ENCODE measurements at places on chromosomes 1 and 21. TPM values are rescaled to one million over a fixed set of nuclear protein-coding genes. Genes with fewer than 3 reads are reported as not detected.

Gene OR10J1
- total RNA-seq: not detected

Gene ADAMTSL4
- total RNA-seq: 1.7 TPM

Gene SSR2
- 209 TPM for total RNA-seq

Gene SFN
- total RNA-seq: not detected

Gene SRGAP2C
- total RNA-seq: 17.5 TPM

Gene FGGY
- total RNA-seq: 21.8 TPM

Gene DMBX1
- total RNA-seq: not detected

Gene TMEM79
- total RNA-seq: 5.0 TPM

Gene DYNLT4
- not detected for total RNA-seq

DNA sequence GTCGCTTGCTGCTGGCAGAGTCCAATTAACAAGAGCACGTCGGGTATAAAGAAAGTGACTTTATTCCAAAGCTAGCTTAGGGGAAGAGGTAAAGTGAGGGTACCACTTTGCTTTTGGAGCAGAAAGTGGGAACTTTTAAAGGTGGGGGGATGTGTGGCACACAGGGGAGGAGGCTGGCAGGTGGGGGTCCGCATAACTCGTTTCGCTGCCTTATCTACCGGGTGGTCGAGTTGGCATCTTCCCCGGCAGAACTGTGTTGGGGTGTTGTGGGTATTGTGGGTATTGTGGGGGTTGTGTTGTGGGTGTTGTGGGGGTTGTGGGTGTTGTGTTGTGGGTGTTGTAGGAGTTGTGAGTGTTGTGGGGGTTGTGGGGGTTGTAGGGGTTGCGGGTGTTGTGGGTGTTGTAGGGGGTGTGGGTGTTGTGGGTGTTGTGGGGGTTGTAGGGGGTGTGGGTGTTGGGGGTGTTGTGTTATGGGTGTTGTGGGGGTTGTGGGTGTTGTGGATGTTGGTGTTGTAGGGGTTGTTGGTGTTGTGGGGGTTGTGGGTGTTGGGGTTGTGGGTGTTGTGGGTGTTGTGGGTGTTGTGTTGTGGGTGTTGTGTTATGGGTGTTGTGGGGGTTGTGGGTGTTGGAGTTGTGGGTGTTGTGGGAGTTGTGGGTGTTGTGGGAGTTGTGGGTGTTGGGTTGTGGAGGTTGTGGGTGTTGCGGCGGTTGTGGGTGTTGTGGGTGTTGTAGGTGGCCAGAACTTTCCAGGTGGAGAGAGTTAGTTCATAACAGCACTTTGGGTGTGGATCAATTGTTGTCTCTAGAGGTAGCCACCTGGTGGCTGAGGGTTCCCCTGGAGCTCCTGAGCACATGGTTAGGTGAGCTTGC lies 52.7 kb downstream of the AGPAT3 start:
- DNase-seq: peak; percentile 55

DNA sequence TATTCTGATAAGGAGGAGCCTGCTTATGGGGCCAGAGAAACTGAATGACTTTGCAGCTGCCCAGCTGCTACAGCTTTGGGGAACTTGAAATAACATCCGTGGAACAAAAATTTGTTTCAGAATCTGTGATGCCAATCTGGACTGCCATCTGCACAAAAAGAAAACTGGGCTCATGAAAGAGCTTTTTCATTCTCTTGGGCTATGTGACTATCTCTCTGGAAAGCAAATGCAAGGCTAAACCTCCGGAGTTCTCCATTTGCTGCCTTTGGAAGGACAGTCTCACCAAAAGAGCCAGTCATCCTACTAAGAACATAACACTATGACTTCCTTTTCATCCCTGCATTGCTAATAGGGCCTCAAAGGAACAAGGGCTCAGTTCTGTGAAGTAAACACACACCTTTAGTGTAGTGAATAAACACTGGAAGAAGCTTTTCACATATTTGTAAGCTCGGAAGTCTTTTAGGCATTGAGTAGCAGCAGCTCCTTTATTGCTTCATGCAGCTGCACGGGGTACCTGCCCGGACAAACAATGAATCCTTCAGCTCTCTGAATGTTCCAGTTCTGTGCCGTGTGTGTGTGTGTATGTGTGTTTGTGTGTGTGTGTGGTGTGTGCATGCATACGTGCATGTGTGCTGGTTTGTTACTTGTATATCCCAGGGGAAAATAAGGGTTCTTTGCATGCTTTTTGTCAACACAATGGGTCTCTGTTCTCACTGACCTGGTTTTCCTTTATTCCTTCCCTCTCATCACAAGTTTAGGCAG lies 255.5 kb upstream of the SGIP1 start:
- DNase-seq: no peak

DNA sequence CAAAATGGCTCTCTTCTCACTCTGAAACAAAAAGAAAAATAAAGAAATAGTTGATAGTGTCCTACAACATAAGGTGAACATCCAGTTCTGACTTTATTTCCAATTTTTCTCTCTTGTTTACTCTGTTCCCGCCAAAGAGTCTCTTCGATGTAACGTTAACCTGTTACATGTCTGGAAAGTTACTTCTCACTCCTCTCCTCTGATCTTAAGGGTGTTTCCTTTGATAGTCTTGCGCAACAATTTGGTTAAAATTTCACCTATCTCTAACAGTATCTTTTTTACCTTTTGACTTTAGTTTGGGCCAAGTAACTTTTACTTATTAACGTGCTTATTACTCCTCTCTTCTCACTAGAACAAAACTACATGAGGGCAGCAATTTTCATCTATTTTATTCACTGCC lies 1450.2 kb downstream of the BRINP3 start:
- DNase-seq: no peak

DNA sequence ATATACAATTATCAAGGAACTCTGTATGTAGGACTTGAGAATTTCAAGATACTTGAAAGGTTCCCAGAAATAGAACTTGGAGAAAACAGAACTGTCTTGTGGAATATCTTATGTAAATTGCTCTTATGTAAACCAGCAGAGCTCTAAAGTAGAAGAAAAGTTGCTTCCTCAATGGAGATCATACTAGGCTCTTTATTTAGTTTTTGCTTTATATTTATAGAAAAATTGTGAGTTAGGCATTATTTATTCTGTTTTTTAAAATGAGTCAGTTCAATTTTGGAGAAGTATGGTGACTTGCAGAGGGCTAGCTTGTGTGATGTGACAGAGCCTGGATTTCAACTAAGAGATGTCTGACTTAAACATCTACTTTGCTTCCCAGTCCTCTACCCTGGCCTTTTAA lies 40.4 kb downstream of the ATP6V1G3 start:
- no peak for DNase-seq

- no peak for DNase-seq
Measured at GRCh38 chr1:215672482-215672881, 105.4 kb downstream of the KCTD3 start.

GRCh38 chr1:224828691-224829090 lies 100.8 kb upstream of the DNAH14 start:
- DNase-seq: no peak

- no peak for DNase-seq
Measured at GRCh38 chr1:90561103-90561783, 155.9 kb downstream of the BARHL2 start.

- DNase-seq: no peak
Measured at GRCh38 chr1:74470251-74470650, 42.2 kb downstream of the LRRC53 start.

- DNase-seq: no peak
Measured at GRCh38 chr21:24224422-24224821, 1382.9 kb downstream of the MRPL39 start.

- DNase-seq: no peak
Measured at GRCh38 chr1:27572019-27572678, 31.8 kb downstream of the AHDC1 start.

DNA sequence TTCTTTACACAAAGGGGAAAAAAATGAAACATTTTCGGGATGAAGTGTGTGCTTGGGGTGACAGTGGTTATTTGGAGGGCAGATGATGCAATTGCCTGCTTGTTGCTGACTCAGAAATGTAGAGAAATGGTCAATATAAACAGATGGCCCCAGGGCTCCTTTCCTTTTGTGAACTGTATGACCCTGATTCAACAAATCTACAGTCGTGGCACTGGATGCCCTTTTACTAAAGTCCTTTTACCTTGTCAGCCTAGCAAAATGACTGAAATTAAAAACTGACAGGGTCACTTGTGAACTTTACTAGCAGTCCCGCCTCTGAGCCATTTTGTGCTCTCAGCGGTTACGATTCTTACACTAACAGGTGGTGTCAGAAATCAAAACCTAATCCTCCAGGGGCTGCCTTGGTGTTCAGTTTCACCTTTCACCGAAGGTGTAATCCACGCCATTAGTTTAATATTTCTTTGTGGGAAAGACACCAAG lies 49.8 kb downstream of the GREM2 start:
- DNase-seq: no peak

- DNase-seq: no peak
Measured at GRCh38 chr1:15257309-15257708, 10.3 kb downstream of the FHAD1 start.

DNA sequence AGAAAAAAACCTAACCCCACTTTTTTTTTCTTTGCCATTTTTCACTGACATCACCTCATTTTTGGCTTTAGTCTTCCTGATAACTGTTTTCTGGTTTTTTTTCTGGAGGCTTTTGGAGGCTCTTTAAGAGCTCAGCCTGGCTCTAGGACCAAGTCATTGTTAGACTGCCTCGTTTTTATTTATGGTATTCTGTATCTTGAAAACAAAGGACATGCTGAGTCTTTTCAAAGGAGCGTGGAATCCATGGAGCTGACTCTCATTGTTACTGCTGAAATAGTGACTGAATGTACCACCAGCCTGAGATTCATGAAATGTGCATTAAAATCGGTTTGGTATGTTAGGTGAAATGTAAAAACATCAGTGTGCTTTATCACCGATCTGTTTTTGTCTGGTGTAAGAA lies 28.0 kb downstream of the RASAL2 start:
- no peak for DNase-seq

DNA sequence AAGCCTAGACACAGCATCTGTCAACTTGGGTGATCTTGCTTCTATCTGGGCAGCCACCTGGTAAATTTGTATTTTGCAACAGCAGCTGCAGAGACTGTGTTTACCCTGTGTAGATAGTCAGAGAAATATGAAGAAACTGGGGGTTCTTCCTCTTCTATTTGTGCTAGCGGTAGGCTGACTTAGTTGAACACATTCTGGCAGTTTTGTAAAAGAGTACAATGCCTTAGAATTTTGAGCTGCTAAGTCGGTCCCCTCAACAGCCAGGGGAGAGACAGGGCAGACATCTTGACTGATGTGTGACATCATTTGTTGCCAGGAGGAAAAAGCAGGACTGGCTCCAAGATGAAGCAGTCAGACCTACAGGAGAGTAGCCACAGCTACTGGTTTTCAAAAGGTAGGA lies 53.7 kb downstream of the KCNJ6 start:
- peak; percentile 10 for DNase-seq

DNA sequence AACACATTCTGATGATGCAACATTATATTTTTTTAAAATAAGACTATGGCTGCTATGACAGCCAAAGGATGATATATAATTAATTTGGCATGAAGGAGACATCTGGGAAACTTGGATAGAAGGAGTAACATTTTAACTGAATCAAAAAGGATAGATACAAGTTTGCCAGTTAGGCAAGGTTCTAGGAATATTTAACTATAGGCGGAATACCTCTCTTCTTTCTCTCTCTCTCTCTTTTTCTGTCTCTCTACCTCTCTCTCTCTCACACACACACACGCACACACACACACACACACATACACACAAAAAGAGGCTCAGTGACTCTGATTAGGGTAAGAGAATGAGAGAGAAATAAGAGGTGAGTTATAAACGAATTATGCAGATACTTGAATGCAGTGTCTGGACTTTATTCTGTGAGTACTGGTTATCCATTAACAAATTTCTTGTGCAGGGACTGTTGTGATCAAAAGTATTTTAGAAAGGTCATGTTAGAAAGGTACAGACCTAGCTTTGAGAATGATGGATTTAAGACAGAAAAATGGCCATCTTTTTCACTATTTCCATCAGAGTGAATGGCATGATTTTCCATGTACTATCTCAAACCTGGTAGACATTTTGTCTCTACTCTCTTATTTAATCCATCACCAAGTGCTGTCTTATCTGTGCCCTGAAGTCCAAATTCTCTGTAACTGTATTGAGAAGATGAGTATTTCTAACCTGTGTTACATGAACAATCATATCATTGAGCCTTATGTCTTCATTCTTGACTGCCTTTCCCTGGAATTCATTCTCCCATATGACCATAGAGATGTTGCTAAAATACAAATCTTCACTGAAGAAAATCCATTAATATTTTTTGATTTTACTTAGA lies 1106.9 kb upstream of the ADGRL4 start:
- DNase-seq: no peak

DNA sequence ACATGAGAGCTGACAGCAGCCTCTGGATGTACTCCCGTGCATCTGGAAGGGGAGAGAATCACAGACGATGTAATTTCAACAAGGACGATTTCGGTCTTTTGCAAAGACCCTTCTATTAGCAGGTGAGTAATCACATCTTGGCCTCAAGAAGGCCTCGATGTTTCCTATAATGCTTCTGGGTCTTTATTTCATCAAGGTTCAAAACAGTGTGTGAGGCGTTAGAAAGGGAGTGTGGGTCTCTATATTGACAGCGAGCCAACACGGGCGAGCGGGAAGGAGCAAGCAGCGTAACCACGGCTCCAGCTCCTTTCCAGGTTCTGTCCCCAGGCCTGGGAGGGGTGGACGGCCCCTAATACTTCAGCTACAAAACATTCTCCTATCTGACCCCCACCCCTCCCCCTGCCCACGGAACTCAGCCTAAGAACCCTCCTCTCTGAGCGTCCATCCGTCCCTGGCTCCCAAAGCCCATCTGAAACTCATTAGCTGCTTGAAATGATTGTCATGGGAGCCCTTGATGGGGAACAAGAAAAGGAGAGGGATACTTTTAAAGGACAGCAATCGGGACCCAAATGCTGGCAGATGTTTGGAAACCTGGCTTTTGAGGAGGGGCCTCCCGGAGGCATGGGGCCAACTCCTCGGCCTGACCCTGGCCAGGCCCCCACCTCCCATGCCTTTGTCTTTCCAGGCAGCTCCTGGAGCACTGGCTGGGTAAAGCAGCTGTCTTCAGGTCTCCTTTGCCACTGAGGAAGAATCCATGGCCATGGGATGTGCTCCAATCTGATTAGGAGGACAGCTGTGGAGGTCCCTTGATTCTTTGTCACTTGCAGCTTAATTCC lies 250.8 kb downstream of the FOXD2 start:
- no peak for DNase-seq

DNA sequence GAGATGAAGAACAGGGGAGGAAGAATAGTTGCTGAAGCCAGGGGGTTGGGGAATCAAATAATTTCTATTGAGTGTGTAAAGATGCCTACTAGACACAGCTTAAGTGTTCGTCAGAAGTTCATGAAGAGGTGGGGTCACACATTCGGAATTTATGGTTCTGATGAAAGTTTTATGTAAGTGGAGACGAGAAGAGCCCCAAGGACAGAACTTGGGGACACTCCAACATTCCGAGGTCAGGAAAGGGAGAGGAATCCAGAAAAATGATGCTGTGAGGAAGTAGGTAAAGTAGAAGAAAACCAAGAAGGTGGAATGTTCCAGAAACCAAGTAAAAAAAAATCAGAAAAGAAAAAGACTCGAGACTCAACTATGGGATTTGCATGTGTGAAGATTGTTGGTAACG lies 272.5 kb downstream of the SIPA1L2 start:
- no peak for DNase-seq

All from natural killer cell (primary cell).